ENCODE measurements at places on chromosomes 6 and 20.
A peak's percentile ranks its signal among the peaks of the same experiment; 100 is the strongest.

- DNase-seq, result no peak
Observed at GRCh38 chr6:85764844-85765243, 122.2 kb upstream of the SYNCRIP start.

DNA sequence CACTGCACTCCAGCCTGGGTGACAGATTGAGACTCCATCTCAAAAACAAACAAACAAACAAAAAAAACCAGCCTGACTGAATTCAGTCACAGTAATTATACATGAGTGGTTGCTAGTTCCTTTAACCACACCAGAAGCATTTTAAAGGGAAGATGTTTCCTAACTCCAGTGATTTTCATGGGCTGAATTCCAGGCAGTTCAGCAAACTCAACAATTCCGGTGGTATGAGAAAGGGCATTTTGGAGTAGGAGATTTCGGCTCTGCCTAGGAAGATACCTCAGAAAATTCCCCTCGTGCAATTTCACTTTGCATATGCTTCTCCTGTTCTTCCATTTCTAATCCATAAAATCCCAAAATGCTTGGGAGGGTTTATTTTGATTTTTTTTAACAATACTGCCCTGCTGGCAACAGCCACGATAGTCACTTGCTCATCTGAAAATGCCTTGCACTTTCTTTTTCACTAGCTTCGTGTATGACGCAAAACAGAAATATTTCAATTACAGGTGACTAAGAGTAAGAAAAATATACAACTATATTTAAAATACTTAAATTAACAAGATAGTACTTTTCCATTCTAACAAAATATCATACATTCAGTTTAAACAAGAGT is 48.3 kb upstream of the IPCEF1 start:
- DNase-seq, result no peak

- no peak for DNase-seq
Observed at GRCh38 chr6:5876076-5876475, 130.6 kb downstream of the NRN1 start.

- no peak for DNase-seq
Observed at GRCh38 chr6:11039040-11039439, 5.1 kb downstream of the ELOVL2 start.

DNA sequence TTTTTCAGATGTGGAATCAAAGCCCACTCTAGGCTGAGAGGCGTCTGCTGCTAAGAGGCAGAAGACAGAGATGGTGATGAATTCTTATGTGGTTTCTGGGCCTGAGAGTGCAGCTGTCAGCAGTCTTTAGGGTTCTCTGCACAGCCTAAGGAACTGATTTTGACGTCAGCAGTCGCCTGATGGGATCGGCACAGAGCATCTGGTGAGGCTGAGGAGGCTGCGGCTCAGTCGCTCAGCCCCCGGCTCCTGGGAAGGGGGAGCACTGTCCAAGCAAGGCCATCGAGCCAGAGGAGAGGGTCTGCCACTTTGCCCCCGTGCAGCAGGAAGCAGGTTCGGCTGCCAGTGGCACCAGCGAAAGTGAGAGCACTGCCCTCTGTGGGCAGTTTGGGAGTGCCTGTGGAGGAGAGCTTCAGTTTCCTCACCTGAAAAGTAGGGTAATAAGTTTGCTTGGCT is 92.5 kb downstream of the TCP11 start:
- DNase-seq, result peak; percentile 47

- no peak for DNase-seq
Observed at GRCh38 chr6:87164506-87164905, 9.1 kb downstream of the ZNF292 start.

- no peak for DNase-seq
Observed at GRCh38 chr20:61997372-61997771, 68.3 kb downstream of the TAF4 start.

GRCh38 chr6:47034926-47035325 is 7.2 kb downstream of the ADGRF1 start:
- no peak for DNase-seq

DNA sequence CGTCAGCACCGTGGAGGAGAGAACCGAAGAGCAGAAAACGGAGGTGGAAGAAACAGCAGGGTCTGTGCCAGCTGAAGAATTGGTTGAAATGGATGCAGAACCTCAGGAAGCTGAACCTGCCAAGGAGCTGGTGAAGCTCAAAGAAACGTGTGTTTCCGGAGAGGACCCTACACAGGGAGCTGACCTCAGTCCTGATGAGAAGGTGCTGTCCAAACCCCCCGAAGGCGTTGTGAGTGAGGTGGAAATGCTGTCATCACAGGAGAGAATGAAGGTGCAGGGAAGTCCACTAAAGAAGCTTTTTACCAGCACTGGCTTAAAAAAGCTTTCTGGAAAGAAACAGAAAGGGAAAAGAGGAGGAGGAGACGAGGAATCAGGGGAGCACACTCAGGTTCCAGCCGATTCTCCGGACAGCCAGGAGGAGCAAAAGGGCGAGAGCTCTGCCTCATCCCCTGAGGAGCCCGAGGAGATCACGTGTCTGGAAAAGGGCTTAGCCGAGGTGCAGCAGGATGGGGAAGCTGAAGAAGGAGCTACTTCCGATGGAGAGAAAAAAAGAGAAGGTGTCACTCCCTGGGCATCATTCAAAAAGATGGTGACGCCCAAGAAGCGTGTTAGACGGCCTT is 41.6 kb downstream of the ZBTB2 start:
- DNase-seq, result no peak

DNA sequence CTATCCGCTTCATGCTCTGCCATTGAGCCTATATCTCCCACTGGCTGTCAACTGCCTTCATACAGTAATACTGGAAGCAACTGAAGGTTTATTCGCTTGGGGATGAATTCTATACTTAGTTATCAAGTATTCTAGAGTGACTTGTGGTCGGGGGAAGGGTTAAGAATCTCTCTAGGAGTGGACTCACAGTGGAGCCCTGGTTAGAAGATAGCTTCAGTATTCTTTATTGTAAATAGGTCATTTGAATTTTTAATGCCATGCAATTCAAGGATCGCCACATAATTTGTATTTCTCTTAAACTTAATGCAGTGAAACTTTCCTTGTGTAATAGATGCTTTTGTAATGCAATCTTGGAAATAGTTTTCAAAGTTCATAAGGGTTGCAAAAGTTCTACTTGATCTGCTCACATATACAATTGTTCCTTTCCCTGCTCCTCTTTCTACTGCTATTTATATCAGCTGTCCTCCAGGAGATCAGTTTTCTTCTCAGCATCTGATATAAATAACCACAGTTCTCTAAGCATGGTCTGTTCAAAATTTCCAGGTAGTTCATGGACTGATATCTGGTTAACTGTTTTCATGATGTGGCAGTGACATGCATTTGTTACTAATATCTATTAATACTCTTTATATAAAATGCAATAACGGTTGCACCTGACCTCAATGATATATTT is 120.3 kb downstream of the KCNQ5 start:
- no peak for DNase-seq

DNA sequence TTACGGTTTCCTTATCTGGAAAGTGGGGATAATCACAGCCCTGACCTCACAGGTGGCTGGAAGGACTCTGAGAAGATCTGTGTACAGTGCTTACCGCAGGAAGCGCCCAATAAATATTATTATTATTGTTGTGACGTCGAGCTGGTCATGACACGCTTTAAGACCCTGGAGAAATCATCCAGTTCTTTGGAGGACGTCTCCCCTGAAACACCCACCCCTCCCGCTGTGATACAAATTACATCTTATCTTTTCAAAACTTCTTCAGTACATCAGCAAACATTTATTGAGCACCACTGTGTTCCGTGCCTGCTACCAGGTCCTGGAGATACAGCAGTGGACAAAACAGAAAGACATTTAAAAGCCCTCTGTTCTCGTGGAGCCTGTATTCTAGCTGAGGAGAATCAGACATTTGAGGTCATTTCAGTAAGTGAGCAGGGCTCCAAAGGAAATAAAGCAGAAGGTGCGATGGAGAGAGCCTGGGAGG is 118.7 kb downstream of the CEBPB start:
- DNase-seq, result no peak

- no peak for DNase-seq
Observed at GRCh38 chr20:51456511-51457509, 85.7 kb downstream of the NFATC2 start.

- no peak for DNase-seq
Observed at GRCh38 chr6:113630738-113631535, 226.2 kb upstream of the MARCKS start.

- no peak for DNase-seq
Observed at GRCh38 chr6:37974943-37975342, 155.4 kb downstream of the ZFAND3 start.

- DNase-seq, result no peak
Observed at GRCh38 chr6:144655376-144655775, 370.2 kb downstream of the UTRN start.
